Muscle of leg (tissue), 16 donors: ENCODE measurements at places on chromosomes 7 and 10. TPM values are rescaled to one million over a fixed set of nuclear protein-coding genes. Genes with fewer than 3 reads are reported as not detected.

- no peak for DNase-seq
These were observed 148.8 kb upstream of the NRP1 start for GRCh38 chr10:33483124-33483815.

DNA sequence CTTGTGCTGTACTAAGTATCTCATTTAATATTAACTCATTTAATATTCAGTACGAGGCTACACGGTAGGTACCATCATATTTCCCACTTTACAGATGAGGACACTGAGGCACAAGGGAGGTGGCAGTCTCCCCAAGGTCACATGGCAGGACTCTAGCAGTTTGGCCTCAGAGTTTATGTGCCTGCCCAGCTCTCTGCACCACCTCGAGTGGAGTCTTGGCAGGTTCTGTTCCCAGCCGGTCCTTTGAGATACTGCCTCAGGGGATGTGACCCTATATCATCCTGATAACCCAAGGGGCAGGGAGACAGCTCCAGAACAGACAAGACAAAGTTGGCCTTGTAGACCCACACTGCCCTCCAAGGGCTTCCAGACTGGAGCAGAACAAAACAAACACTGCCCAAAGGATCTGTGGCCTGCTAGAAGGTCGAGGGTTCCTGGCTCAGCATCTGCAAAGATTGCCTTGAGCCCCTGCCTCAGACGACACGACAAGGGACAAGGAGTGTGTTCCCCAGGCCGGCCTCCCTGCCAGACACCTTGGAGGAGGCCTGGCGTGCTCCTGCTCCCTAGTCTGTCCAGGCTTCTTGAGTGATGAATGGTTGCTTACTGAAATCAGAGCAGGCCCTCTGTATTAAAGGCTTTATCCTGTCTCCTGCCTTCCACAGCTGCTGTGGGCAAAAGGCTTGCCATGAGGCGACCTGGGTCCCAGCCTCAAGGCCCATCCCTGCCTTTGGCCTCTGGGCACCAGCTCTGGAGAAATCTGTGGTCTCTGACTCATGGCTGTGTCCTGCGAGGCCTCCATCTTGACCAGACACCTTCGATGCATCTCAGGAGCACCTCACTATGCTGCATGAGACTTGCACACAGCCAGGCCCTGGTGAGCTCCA lies 3.9 kb upstream of the PWWP2B start:
- no peak for DNase-seq

DNA sequence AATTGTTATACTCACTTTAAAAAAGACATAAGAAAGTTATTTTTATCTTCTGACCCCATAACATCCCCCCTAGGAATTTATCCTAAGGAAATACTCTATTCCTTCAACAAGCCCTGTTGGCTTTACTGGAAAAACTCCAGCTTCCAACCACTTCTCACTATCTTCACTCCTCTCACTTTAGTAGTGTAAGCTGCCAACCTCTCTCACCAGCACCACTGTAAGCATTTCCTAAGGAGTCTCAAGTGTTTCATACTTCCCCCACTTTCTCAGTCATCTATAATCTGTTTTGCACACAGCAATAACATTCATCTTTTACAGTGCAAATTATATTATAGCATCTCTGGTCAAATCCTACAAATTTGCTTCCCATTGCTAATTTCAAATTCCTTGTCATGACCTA lies 45.8 kb downstream of the GPR85 start:
- DNase-seq: peak; percentile 10

- no peak for DNase-seq
These were observed 377.1 kb upstream of the DPP6 start for GRCh38 chr7:153675131-153675530.

GRCh38 chr10:62652114-62652513 lies 152.4 kb upstream of the ADO start:
- no peak for DNase-seq

DNA sequence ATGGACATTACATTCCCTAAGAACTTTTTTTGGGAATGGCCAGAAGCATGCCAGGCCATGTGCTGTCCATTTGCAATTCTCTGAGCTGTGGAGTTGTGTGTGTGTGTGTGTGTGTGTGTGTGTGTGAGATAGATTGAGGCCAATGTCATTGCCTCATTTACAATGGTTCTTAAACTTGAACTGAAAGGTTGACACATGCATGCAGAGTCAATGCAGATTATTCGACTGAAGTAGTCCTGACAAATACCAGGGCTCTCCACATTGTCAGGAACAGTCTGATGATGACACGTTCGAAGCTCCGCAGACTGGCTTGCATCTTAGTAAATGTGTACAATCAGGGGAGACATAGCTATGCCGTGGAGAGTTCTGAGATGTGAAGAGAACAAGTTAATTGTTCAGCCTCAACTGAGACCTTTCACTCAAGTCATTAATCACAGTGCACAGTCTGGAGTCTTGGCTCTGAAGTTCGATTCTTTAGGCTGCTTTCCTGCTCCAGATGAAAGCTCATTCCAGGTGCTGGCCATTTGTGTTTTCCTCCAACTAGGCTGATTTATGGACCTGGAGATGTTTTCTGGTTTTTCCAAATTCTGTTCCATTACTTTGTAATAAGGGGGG lies 921.9 kb downstream of the LRMDA start:
- peak; percentile 97 for DNase-seq

GRCh38 chr7:19663816-19664462 lies 44.9 kb downstream of the POLR1F start:
- DNase-seq: peak; percentile 37

- no peak for DNase-seq
These were observed 497.8 kb downstream of the DNAJB6 start for GRCh38 chr7:157834501-157835163.

GRCh38 chr10:79249186-79250121 lies 97.8 kb upstream of the PPIF start:
- no peak for DNase-seq

DNA sequence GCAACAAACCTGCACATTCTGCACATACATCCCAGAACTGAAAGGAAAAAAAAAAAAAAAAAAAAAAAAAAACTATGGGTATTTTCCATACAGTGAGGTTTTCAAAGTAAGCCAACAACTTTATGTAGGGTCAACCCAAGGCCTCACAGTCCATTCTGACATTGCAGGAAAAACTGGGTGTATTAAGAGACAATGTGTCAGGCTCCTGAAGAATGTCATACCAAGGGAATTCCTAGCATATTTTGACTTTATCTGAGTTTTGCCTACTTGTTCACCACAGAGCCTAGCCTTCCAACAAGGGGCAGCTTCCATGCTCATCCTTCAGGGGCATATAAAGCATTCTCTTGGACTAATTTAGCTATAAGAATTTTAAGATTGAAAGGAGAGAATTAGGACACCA lies 368.9 kb downstream of the PLXDC2 start:
- no peak for DNase-seq

DNA sequence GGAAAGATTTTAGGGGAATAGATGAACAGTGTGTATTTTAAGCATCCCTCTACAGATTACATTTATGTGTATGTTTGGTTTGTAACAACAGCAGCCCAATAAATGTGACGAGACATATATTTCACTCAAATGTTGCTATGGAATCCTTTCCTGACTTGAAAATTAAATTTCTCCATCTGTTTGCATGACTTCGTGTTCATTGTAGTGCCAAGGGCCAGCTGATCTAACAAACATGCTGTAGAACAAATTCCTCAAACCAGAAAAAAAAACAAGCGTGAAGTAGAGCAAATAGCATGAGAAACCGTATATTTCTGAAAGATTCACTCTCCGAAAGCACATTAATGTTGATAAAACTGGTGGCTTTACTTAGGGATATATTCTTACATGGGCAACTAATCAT lies 87.8 kb downstream of the NRCAM start:
- DNase-seq: peak; percentile 53

Gene HSPA12A
- polyA plus RNA-seq: 10.8 TPM

Gene CRYGN
- polyA plus RNA-seq: 0.09 TPM

Gene PRTFDC1
- polyA plus RNA-seq: 14.5 TPM

Gene PRSS2
- polyA plus RNA-seq: not detected

Gene NPTX2
- polyA plus RNA-seq: 7.3 TPM

Gene DRGX
- polyA plus RNA-seq: not detected

Gene FAM180A
- 0.96 TPM for polyA plus RNA-seq

Gene REPIN1
- 66.4 TPM for polyA plus RNA-seq

Gene CFAP58
- polyA plus RNA-seq: 0.42 TPM

Gene WEE2
- 0.12 TPM for polyA plus RNA-seq

Gene CCDC136
- polyA plus RNA-seq: 12.0 TPM

Gene TMEM236
- 1.4 TPM for polyA plus RNA-seq

Gene CTNNA3
- polyA plus RNA-seq: 6.7 TPM

Gene GLI3
- 15.6 TPM for polyA plus RNA-seq
